ENCODE measurements at places on chromosomes 3 and 15. TPM values are rescaled to one million over a fixed set of nuclear protein-coding genes. Genes with fewer than 3 reads are reported as not detected.

DNA sequence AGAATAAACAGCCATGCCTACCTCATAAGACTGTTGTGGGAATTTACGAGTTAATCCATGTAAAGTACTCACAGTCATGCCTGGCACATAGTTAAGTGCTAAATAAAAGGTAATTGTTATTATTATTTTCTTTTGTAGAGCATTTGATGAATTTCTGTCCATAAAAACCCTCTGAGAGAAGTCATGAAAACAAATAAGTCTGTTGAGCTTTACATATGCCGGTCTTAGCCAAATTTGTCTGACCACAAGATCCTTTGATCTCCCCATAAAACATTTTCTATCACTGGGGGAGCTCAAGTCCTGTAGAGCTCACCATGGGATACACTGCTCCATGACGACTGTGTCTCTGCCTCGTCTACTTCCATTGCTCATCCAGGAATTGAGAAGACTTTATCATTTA, 114.0 kb downstream of the MAGI1 start:
- no peak for DNase-seq

DNA sequence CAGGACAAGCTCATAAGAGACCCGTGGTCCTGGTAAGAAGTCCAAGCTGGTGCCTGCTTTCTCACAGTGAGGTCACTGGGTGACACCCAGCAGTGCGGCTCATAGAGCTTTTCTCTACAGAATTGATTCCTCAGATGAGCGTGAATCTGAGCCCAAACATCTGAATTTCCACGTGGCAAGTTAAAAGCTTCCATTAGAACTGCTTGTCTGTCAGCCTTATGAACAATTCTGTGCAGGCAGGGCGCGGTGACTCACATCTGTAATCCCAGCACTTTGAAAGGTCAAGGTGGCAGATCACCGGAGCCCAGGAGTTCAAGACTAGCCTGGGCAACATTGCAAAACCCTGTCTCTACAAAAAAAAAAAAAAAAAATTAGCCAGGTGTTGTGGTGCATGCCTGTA, 113.1 kb upstream of the ABHD17C start:
- no peak for DNase-seq

DNA sequence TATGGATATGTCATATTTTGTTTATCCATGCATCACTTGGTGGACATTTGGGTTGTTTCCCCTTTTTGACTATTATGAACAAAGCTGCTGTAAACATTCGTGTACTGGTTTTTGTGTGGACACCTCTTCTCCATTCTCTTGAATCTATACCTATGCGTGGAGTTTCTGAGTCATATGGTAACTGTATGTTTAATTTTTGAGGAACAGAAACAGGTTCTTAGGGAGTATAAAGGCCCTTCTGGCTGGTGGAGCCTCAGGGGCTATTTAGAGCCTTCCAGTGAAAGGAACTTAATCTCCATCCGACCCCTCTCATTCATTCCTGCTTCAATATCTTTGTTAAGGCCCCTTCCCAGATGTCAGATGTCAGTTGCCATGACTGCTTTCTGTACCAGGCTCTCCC, 14.1 kb upstream of the CTXND1 start:
- DNase-seq, result no peak

SAMD7 gene
- total RNA-seq, result not detected

DNA sequence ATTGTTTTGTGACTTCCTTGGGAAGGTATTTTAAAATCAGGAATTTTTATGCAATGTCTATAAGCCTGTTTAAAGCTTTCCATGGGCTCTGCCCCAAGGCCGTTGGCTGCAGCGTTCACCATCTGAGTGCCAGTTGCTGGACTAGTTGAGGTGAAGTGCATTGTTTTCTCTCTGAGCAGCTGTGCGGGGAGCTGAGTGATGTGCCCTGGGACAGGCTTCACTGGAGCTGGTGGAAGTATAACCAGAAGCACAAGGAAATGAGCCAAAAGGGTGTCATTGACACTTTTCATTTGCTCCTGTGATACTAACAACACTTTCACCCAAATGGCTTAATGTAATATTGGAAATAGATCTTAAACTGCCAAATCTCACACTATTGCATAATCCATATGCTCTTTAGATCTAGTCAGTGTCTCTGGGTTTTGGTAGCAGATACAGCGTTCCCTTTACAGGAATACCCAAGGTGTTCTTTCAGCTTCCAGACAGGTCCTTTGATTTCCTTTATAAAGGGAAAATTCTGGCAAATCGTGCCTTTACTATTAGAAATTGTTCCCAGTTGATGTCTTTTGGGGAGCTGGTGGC, 29.2 kb downstream of the APH1B start:
- no peak for DNase-seq

DNA sequence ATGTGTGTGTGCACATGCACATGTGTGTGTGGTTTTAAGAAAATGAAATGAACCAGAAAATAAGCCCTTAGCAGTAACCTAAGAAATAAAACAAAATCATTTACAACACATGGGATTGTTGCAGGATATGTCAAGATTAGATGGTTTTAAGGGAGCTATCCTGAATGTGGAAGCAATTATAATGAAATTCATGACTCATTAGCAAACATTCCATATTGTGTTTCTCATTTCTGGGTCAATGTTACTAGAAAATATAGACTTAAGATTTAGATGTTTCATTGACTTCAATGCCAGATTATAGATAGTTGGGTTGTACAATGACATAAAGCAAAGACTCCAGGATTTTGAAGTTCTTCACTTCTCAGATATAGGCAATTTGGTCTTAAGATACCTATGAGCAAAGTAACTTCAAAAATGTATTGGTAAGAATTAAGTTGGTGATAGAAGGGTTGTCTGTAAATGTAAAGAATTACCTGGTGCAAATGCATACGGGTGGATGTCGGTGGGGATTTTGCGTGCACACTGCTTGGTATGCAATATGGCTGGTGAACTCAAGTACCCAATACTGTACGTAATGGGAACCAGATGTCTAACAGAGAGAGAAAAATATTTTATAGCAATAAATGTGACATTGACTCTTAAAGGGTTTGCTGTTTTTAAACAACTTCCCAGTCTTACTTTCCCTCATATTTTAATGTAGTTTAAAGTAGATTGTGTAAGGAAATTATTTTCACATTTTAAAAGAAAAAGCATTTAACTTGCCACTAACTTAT, 53.9 kb upstream of the NR2F2 start:
- no peak for DNase-seq

Measured in glomerular endothelial cell (primary cell).